H1 (cell line): ENCODE measurements at places on chromosomes 1 and 21.

GRCh38 chr21:41055266-41055665 lies 112.7 kb upstream of the BACE2 start:
- DNase-seq: no peak

- DNase-seq: no peak
These were observed 72.3 kb upstream of the ARTN start for GRCh38 chr1:43861337-43861736.

DNA sequence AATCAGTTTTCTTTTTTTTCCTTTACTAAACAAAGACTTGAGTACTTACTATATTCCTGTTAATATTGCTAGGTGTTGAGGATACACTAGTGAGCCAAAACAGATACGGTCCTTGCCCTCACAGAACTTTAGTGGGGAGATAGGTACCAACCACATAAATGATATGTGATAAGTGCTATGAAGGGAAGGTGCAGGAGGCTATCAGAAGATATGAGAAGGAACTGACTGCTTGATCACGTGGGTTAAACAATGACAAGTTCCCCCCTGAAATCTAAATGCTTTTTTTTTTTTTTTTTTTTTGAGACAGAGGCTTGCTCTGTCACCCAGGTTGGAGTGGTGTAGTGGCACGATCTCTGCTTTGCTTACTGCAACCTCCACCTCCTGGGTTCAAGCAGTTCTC lies 25.0 kb downstream of the RBM15 start:
- DNase-seq: no peak

DNA sequence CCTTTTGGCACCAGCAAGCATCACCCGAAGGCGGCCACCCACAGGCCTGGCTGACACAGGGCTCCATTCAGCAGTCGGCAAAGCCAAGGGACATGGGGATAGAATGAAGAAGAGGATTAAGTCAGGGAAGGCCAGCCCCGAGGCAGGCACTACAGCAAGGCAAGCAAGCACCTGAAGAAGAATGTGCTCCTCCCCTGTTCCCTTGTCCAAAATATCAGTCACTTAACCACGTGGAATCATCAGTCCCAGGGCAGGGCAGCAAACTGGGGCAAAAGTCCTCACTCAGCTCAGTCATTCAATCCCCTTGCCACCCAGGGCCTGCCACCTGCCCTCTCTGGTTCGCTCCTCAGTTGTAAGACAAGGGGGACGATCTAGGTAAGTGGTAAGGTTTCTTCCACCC lies 9.3 kb downstream of the KANK4 start:
- DNase-seq: no peak

DNA sequence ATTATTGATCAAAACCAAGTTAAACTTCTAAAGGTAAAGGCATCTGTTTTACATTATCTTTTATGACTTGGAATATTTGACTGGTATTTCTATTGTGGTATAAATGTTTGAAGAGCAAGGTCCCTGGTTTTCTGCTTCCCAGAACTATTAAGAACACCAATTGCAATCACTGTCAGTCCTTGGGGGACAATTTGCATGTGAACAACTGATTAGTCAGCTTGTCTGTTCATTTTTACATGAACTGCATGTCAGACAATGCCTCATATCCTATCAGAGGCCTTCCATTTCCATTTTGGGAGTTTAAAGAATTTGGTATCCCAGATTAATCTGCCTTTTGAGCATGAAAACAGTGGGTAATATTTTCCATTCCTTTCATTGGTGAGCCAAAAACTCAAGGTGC lies 654.9 kb upstream of the USP24 start:
- no peak for DNase-seq

DNA sequence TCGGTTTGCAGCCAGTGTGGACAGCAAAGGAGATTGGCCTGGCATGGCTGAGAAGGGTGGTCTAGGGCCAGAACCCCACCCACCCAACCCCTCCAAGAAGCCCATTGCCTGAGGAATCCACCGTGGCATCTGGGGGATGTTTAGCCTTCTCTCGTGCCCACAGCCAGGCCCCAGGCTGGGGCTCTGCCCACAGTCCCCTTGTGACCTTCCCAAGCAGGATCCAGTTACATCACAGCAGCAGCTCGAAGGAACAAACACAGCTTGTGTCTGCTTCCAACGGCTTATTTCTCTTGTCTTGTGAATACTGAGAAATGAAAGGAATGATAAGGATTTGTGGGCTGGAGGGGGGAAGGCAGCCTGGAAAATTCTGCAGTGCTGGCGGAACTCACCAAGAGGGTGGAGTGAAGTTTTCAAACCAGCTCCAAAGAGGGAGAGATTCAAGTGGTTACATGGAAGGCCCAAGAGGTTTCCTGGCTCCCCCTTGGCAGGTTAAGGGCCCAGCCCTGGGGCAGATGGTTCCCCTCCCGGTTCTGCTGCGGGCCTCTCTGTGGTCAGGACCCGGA lies 61.6 kb downstream of the DHRS3 start:
- no peak for DNase-seq

DNA sequence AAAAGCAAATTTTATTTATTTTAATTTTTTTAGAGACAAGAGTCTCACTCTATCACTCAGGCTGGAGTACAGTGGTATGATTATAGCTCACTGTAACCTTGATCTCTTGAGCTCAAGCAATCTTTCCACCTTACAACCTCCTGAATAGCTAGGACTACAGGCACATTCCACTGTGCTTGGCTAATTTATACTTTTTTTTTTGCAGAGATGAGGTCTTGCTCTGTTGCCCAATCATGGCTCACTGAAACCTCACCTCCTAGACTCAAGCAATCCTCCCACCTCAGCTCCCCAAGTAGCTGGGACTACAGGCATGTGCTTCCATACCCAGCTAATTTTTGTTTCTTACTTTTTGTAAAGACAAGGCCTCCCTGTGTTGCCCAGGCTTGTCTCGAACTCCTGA lies 49.5 kb downstream of the DR1 start:
- no peak for DNase-seq

DNA sequence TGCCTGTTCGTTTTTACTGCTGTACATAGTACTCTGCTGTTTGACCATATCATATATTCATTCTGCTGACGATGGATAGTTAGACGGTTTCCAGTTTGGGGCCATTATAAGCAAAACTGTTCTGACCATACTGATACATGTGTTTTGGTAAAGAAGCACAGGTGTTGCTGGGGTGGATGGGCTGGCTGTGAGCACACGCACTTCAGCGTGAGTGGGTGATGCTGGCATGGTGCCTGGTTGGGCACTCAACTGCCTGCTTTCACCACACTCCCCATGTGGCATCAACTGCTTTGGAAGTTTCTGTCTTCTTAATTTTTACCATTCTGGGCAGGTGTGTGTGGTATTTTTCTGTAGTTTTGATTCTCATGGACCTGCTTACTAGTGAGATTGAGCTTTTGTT lies 37.3 kb downstream of the ADARB1 start:
- DNase-seq: no peak

DNA sequence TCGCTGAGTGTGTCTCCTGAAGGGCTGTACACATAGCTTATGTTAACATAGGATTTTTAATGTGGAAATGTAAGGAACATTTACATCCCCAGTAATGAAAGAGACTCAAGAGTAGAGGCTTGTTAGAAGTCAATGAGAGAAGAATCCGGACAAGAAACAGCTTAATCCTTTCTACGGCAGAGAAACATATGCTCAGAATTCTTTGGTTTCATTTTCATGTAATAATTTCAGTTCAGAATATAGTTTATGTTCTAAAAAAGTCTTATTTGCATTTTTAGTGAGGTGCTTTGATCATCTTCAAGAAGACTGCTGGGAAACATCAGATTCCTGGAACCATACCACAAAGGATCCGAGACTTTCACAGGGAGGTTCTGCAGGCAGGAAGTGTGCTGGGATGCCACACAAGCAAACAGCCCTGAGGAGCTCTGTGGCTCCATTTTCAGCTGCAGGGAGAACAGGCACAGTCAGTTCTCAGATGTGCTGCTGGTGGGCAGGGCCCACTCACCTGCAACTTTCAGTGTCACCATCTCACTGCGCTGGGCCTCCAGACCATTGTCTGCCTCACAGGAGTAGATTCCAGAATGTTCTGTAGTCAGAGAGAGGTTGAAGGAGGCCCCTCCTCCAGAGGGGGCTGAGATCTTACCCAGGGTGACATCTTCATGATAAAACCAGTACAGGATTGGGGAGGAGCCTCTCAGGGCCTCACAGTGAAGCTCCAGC lies 28.4 kb downstream of the FCRL5 start:
- DNase-seq: no peak

DNA sequence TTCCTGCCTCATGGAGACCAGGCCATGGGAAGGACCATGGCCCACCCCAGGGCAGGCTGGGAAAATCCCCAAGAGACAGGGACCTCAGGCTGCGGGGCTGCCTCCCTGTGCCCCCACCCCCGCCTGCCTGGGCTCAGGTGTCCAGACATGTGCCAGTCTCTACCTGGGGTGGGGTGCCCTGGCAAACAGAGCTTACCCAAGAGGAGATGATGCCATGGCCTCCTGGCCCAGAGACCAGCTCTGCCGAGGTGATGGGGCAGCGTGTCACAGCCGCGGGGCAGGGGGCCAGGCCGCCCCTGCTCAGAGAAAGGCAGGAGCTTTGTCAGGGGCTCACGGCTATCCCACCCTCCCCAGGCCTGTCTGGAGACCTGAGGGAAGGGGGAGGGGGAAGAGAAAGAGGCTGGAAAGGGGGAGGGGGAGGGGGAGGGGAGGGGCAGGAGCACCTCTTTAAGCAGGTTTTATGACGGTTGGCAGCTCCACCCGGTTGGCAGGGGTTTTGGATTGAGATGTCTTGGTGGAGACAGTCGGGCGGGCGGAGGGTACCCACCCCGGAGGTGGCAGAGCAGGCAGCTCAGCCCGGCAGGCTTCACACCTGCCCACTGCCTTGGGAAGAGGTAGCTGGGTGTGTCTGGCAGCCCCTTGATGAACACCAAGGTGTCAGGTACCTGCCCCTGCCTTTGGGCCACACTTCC lies 101.5 kb upstream of the IFFO2 start:
- DNase-seq: no peak

- DNase-seq: no peak
These were observed 8.9 kb upstream of the INAVA start for GRCh38 chr1:200885623-200886402.

DNA sequence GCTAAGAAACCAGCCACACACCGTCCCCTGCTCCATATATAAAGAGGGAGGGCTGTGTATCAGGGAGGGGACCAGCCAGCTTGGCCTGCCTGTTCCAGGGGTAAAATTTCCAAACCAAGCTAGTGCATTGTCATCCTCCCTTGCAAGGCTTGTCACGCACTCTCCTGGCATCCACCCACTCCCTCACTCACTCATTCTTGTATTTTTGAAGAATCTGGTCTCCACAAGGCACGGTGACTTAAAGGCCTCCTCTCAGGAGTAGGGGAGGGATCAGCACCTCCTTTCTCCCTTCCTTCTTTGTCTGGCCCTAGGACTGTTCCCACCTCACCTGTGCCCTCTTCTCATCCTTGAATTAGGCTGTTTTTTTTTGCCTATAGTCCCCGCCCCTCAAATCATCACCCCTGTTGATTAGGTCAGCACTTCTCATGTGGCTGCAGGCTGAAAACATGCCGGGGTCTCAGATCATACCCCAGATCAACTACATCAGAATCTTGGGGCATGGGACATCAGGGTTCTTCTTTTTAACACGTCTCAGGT lies 5.0 kb downstream of the ABCA4 start:
- DNase-seq: no peak

GRCh38 chr1:8698012-8698630 lies 119.3 kb downstream of the RERE start:
- no peak for DNase-seq
